ENCODE measurements at places on chromosomes 16 and 17.
A peak's percentile ranks its signal among the peaks of the same experiment; 100 is the strongest.

- DNase-seq = no peak
Measured at GRCh38 chr16:291539-291938, 8.6 kb downstream of the PDIA2 start.

DNA sequence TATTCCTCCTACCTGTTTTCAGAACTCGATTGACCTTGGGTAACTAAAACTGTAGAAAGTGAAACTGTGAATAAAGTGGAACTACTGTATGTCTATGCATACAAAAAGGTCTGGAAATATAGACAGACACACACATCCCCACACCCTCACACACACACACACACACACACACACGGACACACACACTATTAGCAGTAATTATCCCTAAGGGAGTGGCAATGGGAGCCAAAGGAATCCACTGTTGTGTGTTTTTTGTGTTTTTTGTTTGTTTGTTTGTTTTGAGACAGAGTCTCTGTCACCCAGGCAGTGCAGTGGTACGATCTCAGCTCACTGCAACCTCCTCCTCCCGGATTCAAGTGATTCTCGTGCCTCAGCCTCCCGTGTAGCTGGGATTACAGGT is 26.6 kb upstream of the SRCIN1 start:
- no peak for DNase-seq

DNA sequence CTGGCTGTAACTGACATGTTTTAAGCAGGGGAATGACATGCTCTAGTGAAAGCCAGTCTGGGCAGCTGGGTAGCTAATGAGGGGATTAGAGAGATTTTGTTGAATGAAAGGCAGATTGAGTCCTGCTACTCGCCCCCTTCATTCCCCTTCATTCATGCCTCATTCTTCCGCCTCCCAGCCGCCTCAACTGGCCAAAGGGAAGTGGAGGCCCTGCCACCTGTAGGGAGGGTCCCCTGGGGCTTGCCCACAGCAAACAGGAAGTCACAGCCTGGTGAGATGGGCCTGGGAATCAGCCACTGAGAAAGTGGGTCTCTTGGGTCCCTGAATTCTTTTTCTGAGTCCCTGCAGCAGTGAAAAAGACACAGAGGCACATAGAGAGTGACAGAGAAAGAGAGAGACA is 1.1 kb upstream of the CD19 start:
- DNase-seq = no peak

- DNase-seq = no peak
Measured at GRCh38 chr17:31328160-31328535, 6.7 kb upstream of the EVI2A start.

DNA sequence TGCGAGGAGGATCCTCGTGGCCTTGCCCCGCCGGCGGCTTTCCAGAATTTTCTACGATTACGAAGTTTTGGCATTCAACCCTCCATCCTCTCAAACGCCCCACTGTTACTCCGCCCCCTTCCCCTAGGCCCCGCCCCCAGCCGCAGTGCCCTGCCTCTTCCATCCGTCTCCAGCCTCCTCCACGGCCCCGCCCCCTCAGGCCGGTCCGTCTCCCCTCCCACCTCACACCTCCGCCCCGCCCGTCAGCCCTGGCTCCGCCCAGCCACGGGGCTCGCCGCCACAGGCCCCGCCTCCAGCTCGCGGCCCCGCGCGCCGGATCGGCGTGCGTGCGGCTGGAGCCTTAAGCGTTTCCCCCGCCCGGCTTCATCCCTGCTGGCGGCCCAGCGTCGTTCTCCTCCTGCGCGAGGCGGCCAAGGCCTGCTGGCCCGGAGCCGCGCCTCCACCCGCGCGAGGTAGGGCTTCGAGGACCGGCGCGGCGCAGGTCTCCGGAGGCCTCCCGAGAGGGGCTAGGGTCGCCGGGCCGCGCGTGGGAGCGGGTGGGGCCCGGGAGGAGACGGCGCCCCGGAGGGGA is at the start of the genes C17orf67 and DGKE:
TSS of gene C17orf67 (minus strand) at position 112 of the 571 bp plus-strand sequence. CDS start 18,110 bp downstream, outside the sequence.
TSS of gene DGKE (plus strand) at position 343 of the 571 bp plus-strand sequence. CDS start 645 bp downstream, outside the sequence.
- peak; percentile 99 for DNase-seq

DNA sequence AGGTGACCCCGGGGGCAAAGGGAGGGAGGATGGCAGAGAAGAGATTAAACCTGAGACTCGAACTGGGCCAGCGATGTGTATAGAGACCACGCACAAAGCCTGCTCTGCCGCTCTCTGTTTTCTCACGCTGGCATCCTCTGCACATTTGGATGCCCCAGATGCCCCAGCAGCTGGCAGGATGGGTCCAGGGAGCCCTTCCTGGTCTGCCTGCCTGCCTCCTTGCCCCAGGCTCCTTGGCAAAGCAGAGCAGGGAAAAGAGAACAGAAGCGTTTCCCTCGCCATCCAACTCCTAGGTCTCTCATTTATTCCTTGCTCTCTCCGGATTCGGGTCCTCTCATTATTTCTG is 5.2 kb upstream of the PIPOX start:
- no peak for DNase-seq

Data from cardiac septum (tissue), 1 donor.